ENCODE measurements at places on chromosomes 3 and 15.

DNA sequence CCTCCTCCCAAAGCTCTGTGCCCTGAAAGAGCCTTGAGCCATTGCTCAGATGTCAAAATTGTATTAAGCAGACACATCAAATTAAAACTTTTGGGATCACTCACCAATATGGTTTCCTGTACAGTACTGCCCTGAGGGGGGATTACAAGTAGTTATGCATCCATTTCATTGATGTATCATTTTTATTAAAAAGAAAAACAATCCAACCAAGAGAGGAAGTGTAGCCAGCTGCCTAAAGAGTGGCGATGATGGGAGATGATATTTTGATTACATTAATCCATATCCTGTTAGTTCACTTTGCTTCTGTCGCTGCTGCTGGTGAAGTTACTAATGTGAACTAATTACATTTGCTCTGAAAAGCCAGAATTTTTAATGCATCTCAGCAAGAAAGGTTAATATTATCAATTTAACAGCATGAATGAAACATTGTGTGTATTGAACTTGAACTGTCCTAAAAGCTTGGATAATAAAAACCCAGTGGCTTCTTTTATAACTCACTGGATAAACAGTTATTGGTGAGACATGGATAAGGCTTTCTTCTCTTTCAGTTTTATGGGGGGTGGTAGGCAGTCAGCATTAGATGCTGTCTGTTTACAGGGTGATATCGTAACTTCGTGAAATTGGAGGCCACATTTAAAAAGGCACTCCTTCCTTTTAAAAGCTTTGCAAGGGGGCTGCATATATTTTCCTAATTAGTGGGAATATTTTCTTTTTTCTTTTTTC is 87.7 kb downstream of the IGF1R start:
- DNase-seq, result no peak

- DNase-seq, result no peak
Measured at GRCh38 chr15:89167267-89168176, 53.9 kb downstream of the RLBP1 start.

DNA sequence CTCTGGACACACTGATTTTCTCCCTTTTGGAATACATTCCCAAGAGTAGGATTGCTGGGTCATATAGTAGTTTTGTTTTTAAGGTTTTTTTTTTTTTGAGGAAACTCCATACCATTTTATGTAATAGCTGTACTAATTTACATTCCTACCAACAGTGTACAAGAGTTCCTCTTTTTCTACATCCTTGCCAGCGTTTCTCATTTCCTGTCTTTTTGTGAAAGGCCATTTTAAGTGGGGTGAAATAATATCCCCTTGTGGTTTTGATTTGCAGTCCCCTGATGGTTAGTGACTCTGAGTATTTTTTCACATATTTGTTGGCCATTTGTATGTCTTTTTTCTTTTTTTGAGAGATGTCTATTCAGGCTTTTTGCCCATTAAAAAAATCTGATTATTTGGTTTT is 1205.5 kb downstream of the ROBO1 start:
- no peak for DNase-seq

DNA sequence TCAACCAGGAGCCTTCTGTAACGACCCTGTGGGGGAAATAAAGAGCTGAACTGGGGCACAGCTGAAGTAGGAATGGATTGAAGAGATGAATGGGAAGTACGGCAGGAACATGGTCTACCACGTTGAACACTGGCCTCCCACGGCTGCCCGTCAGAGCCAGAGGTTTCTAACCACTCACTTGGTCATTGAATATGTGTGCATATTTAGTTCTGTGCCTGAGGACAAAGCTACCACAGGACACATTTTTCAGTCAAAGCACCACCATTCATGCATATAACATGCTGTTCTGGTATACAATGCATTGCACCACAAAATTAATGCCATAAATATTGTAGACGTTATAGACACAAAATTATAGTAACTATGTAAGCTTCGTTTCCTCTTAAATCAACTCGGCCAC is 75.5 kb downstream of the MB21D2 start:
- DNase-seq, result no peak

GRCh38 chr3:146577662-146578061 is 27.5 kb downstream of the PLSCR5 start:
- DNase-seq, result peak; percentile 20

GRCh38 chr15:85412956-85413854 is 32.8 kb downstream of the AKAP13 start:
- DNase-seq, result peak; percentile 55

DNA sequence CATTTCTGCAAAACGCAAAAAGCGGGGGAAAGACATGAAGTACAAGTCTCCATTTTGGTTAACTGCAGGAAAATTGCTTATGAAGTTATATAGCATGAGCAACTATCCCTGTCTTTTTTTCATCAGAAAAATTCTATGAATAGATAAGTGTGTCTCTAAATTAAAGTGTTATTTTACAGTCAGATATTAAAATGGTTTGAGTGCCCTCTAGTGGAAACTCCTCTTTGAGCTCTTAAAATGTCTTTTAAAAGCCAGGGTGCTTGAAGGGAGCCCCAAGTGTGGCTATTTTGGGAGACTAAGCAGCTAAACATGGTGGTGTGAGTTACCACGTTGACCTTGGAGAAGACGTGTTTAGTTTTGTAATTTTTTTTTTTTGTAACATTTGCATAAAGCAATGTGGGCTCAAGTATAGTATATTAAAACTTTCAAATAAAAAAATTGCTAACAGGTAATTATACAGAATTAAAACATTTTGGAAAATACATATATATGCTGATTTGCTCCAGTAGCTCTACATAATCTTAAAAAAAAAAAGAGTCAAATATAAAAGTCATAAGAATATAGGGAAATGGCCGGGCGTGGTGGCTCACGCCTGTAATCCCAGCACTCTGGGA is 77.2 kb downstream of the PPP2R3A start:
- no peak for DNase-seq

GRCh38 chr15:87570206-87570605 is 686.3 kb downstream of the NTRK3 start:
- DNase-seq, result no peak

DNA sequence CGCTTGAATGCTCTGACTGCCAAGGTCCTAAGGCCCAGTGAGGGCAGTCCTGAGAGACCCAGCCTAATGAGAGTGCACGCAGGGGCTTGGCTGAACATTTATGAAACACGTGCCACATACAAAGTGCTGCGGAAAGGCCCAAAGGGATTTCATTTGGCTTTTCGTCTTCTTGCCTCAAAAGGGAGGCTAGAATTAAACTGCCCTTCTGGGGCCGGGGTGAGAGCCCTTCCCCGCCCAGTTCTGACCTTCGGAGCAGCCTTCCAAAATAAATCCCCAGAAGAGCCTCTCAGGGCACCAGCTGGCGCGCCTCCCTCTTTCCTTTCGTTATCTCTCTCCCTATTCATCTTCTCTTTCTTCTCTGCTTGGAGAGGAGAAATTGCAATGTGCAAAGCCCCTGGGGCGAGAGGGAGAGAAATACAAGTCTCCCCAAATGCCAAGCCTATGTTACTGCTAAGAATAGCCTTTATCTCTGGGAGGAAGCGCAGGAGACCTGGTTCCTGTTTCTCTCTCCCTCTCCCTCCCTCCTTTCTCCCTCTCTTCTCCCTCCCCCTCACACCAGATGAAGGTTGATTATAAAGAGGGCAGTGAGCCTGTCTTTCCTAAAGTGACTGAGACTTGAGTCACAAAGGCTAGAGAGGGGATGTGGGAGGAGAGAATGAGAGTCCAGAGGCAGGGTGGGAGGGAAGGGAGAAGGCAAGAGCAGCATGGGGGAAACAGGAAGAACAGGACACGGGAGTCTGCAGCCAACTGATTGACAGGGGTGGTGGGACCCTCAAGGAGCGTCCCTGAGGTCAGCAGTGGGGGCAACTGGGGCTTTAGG is 36.7 kb upstream of the NDUFB4 start:
- DNase-seq, result no peak

- DNase-seq, result no peak
Measured at GRCh38 chr15:74050556-74051234, 31.7 kb downstream of the GOLGA6A start.

DNA sequence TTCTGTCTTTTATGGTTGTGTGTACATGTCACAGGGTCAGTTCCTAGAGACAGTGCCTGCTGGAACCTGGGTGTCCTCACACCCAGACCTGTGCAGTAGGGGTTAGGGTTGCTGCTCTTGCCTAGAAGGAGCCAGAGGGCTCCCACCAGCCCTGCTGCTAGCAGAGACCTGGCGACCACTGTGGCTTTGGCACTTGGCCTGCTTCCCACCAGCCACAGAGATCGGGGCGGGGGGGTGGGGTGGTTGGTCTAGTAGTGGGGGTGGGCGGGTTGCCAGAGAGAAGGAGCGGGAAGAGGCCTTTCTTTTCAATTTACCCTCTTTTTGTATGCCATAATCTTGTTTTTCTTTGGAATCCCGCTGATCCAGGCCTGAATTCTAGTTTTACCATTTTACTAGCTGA is 29.4 kb downstream of the EEFSEC start:
- no peak for DNase-seq

DNA sequence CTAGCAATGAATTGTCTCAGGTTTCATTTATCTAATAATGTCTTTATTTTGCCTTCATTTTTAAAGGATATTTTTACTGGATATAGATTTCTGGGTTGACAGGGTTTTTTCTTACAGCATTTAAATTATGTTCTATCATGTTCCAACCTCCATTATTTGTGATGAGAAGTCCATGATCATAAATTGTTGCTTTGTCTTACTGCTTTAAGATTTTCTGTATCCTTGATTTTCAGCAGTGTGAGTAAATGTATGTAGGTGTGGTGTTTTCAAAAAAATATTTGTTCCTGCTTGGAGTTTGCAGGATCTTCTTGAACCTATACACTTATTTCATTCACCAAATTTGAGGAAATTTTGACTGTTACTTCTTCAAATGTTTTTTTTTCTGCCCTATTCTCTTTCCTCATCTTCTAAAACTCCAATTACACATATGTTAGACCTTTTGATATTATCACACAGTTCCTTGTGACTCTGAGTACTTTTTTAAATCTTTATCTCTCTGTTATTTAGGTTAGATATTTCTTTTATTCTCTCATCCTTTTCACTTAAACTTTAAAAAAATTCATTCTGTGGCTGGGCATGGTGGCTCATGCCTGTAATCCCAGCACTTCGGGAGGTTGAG is 43.7 kb upstream of the SELENOK start:
- DNase-seq, result no peak

DNA sequence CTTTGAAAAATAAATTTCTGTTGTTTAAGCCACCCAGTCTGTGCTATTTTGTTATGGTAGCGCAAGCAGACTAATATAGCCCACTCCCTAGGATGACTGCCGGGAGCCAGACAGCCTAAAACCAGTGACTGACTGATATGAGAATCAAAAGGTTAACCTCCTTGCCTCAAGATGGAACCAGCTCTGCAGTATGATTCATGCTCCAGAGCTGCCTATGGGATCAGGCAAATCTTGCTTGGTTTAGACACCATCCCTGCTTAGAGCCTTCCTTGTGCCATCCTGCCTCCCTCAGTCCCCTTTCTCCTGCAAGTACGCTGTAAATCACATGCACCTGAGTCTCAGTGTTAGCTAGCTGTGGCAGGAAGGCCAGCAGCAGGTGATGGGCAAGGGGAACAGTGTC is 39.3 kb downstream of the TRANK1 start:
- no peak for DNase-seq

- DNase-seq, result no peak
Measured at GRCh38 chr15:52419494-52419893, 109.2 kb downstream of the MYO5A start.

- DNase-seq, result peak; percentile 60
Measured at GRCh38 chr15:31483053-31483985, 156.7 kb downstream of the KLF13 start.

- DNase-seq, result no peak
Measured at GRCh38 chr3:196124608-196125007, 42.7 kb upstream of the TFRC start.

- no peak for DNase-seq
Measured at GRCh38 chr15:34621675-34622074, 38.2 kb upstream of the GOLGA8B start.

DNA sequence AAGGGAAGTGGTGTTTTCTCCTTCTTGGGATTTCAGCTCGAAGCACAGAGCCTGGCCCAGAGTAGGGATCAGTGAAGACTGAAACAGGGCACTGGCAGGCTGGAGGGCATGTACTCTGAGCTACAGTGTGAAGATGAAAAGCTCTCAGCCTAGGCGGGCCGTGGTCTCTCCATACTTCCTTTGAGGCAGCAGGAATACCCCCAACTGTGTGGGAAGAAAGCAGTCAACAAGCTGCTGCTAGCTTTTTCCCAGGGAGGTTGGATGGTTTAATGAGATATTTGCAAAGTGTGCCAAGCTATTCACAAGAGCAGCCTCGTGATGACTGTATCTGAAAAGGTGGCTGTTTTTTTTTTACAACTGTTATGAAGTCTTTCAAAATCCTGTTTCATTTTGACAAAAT is 47.2 kb downstream of the NMNAT3 start:
- DNase-seq, result no peak
